ENCODE measurements at places on chromosomes 12 and 14.

DNA sequence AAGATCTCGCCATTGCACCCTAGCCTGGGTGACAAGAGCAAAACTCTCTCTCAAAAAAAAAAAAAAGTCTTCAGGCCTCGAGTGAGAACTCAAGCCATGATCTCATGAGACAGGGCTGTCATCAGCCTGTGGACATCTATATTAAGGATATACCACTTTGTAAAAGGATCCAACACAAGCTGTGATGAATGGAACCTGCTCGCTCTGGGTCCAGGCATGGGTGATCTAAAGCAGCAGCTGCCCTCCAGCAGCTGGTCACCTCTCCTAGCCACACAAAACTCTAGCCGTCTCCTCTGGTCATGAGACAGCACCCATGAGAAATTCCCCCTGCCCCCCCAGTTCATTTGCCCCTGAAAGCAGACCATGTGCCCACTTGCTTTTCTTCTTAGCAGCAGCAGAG is 19.1 kb upstream of the DGLUCY start:
- no peak for DNase-seq

DNA sequence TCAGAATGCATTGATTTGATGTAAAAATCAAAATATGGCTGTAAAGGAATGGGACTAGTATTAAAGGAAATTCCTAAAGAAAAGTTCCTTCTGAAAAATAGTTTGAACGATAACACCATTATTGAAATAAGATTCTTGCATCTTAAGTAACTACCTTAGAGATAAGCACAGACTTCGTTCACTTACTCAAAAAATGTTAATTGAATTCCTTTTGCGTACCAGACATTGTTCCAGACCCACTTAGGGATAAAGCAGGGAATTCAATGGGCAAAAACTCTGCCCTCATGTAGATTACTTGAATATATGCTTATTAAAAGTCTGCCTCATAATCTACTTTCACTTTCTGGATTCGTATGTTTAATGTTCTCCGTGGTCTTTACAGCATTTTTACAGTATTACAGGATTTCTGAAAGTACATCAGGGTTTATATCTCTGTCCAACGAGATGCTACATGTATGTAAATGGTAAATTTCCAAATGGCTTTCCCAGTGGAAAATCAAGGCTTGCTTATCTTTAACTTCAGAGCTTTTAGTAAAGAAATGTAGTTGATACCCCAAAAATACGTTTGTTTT is 213.7 kb downstream of the GXYLT1 start:
- no peak for DNase-seq

DNA sequence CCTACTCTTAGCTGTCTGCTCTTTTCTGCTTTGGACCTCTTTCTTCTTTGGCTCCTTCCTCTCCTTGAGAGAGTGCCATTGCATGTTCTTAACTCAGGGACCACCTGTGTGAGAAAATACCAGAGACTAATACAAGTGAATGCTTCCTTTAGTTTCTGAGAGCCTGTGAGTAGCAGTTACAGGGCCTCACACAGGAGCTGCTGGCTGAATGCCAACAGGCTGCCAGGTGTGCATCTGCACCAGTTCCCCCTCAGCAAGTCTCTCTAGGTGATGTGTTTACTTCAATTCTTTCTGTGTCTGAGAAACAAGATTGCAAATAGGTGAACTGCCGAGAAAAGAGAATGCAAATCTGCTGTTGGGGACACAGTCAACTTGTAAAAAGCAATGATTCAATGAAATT is 108.2 kb downstream of the STXBP6 start:
- DNase-seq: no peak

DNA sequence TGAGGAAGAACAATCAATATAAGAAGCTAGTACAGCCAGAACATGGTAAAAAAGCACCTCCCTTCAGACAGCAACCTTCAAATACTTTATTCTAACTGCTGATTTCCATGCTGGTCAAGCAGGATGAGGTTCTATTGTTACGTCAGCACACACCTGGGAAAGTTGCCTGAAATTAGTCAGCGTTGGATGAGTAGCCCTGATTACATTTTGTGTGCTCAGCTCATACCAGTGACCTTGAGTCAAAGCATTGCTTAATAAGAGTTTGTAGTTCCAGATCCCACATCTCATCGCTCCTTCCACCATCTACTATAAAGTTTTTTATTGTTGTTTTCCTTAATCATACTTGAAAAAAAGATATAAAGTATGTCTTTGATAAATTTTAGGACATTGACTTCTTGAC is 361.5 kb downstream of the EGLN3 start:
- no peak for DNase-seq

GRCh38 chr14:55122440-55122986 is 6.5 kb upstream of the LGALS3 start:
- no peak for DNase-seq

DNA sequence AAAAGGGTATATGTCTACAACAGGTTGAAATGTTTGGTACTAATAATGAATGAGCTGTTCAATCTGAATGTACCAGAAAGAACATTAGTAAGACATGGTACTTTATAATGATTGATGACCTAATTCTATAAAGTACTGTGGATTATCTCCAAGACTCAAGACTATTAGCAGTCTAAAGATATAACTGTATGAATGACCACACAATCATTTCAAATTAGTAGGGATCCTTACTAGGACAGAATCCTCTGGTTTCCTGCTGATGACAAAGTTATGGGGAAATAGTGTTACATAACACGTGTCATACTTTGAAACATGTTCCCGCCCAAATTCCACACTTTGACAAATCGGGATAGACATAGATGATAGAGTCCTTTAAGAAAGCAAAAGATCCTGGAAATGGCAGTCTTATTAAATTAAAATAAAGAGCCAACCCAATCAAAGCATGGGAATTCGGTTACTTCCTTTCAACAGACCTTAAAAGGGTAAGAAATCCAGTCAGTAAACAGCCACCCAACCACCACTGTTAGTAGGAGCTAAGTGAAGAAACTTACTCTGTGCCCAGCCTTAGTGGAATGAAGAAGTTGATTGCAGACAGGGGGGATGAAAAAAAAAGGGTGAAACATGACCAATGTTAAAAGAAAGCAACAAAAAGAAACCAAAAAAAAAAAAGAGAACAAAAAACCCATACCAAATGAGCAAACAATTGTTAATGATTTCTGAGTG is 2.8 kb downstream of the VPS29 start:
- DNase-seq: no peak

DNA sequence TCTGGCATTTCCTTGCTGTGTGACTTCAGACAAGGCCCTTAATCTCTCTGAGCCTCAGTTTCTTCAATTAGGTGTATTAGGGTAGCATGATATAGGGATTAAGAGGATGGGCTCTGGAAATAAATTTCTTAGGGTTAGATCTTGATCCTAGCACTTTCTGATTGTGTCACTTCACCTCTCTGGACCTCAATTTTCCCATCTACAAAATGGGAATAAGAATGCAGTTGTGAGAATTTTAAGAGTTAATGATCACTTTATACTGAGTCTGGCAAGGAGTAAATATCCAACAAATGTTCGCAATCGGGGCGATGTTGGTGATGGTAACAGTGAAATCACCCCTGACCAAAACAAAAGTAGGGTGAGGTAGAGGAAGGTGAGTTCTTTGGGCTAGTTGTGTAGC is 4.0 kb downstream of the RPH3A start:
- DNase-seq: no peak

DNA sequence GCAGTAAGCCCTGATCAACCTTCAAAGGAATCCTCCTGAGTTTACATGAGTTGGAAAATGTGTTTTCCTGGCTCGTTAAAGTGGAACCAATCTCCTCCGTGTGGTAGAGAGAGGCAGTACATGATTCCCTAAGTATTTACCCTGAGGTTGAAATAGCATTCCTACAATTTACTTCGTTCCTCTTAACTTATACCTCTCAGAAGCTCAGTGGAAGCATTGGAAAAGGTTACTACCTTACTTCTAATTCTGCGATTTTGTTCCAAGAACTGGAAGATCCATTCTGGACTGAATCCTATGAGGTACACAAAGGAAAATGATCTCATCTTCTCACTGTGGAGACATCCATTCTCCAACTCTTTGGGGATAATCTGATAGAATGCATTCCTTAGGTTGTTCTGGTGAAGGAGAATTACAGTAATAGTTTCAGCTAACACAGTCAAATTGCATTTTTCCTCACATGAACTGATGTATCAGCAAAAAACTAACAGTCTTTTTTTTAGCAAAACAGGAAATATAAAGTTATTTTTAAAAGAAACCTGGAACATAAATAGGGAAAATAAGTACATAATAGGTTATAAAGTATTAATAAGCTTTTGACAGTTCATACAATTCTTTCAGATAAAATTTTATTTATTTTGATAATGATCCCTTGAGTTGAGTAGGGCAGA is 475.6 kb downstream of the PDZRN4 start:
- DNase-seq: no peak

DNA sequence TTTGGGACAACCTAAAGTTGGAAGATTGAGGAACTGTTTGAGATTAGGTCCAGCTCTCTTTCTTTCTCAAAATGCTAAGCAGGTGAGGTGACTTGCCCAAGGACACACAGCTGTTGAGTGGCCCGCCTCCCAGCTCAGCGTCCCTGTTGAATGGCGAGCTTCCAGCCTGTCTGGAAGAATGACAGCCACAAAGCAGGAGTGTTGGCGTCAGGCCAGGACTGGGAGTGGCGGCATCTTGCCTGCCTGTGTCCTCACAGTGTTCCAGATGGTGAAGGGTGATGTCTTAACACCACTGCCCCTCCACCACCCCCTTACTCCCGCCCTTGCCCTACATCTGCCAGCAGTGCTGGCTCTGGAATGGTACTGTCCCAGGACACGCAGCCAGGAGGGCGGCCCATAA is 4.4 kb upstream of the CEBPE start:
- no peak for DNase-seq

Measured in stimulated activated CD4-positive, alpha-beta T cell treated with anti-CD3 and anti-CD28 coated beads, Interleukin-1b, Interleukin-23, amount 100 ng/mL, for 48 hours (primary cell).